ENCODE measurements at places on chromosomes 2 and 18.

GRCh38 chr2:46268196-46268595, 29.0 kb upstream of the EPAS1 start:
- no peak for DNase-seq

- no peak for DNase-seq
Measured at GRCh38 chr2:86308984-86309695, 28.3 kb downstream of the REEP1 start.

GRCh38 chr2:118223511-118223991, 135.3 kb downstream of the INSIG2 start:
- DNase-seq: no peak

DNA sequence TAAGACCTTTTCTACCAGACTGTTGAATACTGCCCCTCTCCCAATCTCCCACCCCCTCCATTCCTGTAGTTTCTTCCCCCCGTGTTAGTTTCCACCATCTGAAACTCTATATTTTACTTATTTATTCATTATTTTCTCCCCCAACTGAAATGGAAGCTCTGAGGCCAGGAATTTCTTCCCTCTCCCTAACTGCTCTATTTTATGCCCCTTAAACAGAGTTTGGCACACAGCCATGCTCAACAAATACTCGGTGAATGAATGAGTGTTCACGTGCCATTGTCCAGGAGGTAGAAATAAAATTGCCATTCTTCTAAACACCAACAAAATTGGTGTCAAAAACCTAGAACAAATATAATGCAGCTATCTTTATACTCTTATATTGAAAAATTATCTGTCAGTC, 5.6 kb downstream of the ITGB1BP1 start:
- DNase-seq: no peak

- no peak for DNase-seq
Measured at GRCh38 chr2:35298493-35298892, 1057.1 kb upstream of the CRIM1 start.

- DNase-seq: no peak
Measured at GRCh38 chr2:222360997-222361396, 62.2 kb upstream of the PAX3 start.

Measured in activated CD8-positive, alpha-beta memory T cell treated with anti-CD3 and anti-CD28 coated beads for 48 hours (primary cell).